Activated T-helper 1 cell treated with anti-CD3 and anti-CD28 coated beads, Interleukin-12 subunit alpha, Interleukin-12 subunit beta, Interleukin-2, Interleukin-4 antibody, amounts not matched to agents 30 ng/mL and 10 ng/mL and 1 ng/mL, durations not matched to agents 14 hours and 24 hours and 36 hours (primary cell): ENCODE measurements at places on chromosomes 11 and 22.

- DNase-seq: no peak
Observed at GRCh38 chr11:21556926-21557325, 636.0 kb upstream of the ANO5 start.

DNA sequence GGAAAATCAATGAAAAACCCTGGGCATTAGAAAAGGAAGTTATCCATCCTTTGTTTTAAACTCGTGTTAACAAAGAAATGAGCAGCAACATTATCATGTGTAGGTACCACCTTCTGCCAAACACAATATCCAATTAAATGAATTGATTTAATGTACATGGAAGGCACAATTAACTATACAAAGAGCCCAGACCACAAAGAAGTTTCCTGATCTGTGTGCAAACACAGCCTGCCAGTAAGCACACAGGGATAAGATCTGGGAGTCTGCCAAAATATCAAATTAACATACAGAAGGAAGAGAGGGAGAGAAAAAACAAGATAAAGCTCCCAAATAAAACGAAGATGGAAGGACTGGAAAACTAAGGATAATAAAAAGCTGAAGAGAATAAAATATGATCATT lies 54.1 kb upstream of the SLC25A1 start:
- no peak for DNase-seq

- DNase-seq: no peak
Observed at GRCh38 chr11:116890193-116890592, 52.8 kb upstream of the APOA1 start.

DNA sequence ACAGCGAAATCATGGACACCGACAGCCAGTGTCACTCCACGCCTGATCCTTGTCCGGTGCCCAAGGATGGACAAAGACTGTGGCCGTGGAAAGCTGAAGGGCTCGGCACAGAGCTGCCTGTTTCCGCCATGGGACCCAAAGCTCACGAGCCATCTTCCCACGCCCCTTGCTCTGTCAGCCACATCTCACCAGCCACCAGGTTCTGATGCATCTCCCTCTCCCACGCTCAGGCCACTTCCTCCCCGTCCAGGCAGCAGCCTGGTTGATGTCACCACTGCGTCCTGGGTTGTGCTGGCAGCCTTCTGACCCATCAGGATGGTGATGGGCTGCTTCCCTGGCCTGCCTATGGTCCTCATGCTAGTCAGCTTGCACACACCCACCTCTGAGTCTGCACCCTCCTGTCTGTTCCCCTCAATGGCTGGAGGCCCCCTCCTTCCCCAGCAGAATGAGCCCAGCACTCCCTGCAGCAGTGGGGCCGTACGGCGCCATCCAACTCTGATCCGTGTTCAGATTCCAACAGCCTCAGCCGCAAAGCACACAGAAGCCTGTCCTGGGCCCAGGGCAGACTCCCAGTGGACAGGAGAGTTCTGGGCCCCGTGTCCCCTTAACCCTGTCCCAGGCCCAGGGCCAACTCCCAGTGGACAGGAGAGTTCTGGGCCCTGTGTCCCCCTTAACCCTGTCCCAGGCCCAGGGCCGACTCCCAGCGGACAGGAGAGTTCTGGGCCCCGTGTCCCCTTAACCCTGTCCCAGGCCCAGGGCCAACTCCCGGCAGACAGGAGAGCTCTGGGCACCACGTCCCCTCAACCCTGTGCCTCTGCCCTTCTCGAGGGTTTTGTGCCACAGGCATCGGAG lies 259.5 kb downstream of the BRD1 start:
- no peak for DNase-seq

DNA sequence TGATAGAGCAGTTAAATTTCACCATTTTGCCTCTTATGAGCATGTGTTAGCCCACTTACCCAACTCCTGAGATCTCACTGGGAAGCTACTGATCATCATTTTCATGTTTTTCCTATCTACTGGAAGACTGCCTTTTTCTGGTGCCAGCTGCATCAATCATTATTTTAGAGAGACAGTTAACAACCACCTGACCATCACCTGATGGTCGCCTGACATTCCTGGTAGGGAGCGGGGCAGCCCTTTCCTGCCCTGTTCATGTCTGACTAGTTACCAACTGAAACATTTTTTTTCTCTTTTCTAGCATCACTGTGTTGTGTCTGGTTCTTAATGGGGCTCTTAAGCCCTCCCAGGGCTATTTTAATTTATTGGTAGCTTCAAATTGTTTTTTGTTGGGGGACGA lies 20.2 kb upstream of the PATL1 start:
- DNase-seq: no peak
